ENCODE measurements at places on chromosomes 12 and 14.

- no peak for DNase-seq
Measured at GRCh38 chr12:51815571-51815970, 32.9 kb downstream of the FIGNL2 start.

DNA sequence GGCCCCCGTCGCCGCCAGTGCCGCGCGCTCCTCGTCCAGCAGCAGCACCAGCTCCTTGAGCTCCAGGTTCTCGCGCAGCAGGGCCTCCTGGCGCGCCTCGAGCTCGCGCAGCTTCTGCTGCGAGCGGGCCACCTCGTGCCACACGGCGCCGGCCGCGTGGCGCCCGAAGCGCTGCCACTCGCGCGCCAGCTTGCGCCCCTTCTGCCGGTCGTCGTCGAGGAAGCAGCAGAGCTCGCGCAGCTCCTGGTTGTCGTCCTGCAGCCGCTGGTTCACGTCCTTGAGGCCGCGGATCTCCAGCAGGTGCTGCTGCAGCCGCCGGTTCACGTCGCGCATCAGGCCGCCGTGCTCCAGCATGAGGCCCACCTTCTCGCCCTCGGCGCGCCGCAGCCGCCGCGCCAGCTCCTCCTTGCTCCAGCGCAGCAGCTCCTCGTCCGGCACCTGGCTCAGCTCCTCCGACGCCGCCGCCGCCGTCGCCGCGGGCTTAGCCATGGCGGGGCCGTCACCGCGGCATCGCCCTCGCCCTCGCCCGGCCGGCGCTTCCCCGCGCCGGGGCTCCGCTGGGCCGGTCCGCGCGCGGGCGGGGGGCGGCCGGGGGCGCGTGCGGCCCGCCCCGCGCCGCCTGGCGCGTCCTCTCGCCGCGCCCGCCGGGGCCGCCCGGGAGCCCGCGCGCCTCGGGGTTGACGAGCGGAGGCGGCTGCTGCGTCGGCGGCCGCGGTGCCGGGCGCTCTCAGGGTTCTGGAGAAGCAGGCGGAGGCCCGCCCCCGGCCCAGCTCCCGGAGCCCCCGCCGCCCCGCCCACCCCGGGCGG, at the start of gene CCDC85C:
Gene CCDC85C, minus strand, starts transcription at position 737 of the 807 bp plus-strand sequence. Its CDS starts 248 bp downstream, at position 489.
- peak; percentile 36 for DNase-seq

DNA sequence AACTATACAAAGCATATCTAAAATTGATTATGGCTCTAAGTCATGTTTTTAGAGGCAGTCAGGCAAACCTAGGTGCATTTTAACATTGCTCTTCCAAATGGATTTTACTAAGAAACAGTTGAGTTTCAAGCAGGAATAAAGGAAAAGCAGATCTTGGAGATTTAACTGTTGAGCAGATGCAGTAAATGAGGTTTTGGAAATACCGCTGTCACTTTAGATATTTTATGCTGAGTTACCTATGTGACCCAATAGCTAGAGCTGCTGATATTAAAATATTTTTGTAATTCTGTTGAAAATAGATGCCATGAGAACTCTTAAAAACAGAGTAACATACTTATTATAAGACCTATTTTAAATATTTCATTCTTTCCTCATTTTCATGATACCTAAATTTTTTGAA, 181.4 kb downstream of the SYT1 start:
- no peak for DNase-seq

GRCh38 chr14:56150645-56151345, 32.6 kb downstream of the PELI2 start:
- no peak for DNase-seq

DNA sequence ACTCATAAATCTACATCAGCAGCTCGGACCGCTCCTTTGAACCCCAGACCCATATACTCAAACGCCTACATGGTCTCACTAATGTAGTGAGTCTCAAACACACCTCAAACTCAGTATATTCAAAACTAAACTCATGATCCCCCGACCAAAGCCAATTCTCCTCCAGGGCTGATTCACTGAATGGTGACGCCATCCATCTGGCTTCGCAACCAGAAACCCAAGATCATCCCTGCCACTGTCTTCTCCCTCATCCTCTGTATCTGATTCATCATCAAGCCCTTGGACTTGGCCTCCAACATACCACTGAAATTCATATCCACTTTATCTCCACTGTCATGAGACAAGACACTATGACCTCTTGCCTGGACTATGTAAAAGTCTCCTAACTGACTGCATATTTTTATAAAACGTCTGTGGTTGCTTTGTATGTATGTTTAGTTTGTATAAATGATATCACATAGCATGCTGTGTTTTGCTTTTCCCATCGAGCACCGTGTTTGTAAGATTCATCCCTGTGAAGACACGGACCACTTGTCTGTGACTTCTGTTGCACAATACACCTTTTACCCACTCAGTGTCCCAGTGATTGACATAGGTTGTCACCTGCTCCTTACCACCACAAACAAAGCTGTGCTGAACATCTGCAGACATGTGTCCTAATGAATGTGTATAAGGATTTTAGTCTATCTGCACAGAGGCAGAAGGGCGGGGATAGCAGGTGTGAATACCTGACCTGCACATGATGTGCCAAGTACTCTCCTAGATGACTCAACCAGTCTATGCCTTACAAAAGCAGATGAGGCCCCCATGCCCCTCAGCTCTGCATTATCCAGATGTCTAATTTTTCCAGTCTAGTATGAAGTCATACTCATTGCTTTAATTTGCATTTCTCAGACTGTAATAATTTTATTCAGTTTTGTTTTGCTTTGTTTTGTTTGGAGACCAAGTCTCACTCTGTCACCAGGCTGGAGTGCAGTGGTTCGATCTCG, 76.9 kb downstream of the VWF start:
- no peak for DNase-seq
